Smooth muscle cell of bladder (primary cell): ENCODE measurements at places on chromosomes 3 and 15. TPM values are rescaled to one million over a fixed set of nuclear protein-coding genes. Genes with fewer than 3 reads are reported as not detected.

PLA2G4F gene
- total RNA-seq = not detected in 2 replicates

ADGRG7 gene
- total RNA-seq = not detected in 2 replicates

UROC1 gene
- not detected in 2 replicates for total RNA-seq

TEX9 gene
- 3.1 and 3.8 TPM in 2 replicates for total RNA-seq

TNFSF10 gene
- 3.0 and 5.4 TPM in 2 replicates for total RNA-seq
